PC-3 (cell line): ENCODE measurements at places on chromosomes 1 and 21.

- peak; percentile 78 for DNase-seq
Observed at GRCh38 chr1:209823143-209824041, 4.4 kb upstream of the UTP25 start.

DNA sequence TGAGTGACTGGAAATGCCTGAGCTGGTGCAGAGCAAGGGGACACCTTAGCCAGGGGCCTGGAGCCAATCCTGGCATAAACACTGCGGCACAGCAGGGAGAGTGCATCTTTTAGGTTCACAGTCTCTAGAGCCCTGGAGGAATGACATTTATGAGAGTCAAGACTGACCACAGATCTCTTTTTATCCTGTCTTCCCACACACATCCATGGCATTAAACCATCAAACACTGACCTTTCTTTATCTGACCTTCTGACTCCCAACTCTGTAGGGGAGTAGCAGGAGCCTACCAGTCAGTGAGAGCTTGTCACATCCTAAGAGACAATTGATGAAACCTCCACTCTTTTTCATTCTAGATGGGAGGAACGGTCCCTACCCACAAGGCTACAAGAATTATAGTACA lies 7.9 kb downstream of the CD34 start:
- DNase-seq, result no peak

- DNase-seq, result no peak
Observed at GRCh38 chr1:30491831-30492230, 231.6 kb downstream of the MATN1 start.

- DNase-seq, result no peak
Observed at GRCh38 chr21:44728716-44729115, 17.3 kb upstream of the TSPEAR start.

- DNase-seq, result no peak
Observed at GRCh38 chr1:68230484-68230802, 1.9 kb downstream of the WLS start.
